Smooth muscle cell of the pulmonary artery (primary cell): ENCODE measurements at places on chromosomes 6 and 20. TPM values are rescaled to one million over a fixed set of nuclear protein-coding genes. Genes with fewer than 3 reads are reported as not detected.

The CAGE1 gene
- total RNA-seq: 0.07 TPM in 2 replicates

The APOBEC2 gene
- total RNA-seq: not detected in 2 replicates

The IRF4 gene
- under 0.01 TPM in 1 of 2 replicates, not detected in the other for total RNA-seq

The ABHD16B gene
- total RNA-seq: not detected in 2 replicates

The TMC2 gene
- not detected in 2 replicates for total RNA-seq

The HEY2 gene
- 0.63 and 0.78 TPM in 2 replicates for total RNA-seq
